ENCODE measurements at places on chromosomes 3 and 15. TPM values are rescaled to one million over a fixed set of nuclear protein-coding genes. Genes with fewer than 3 reads are reported as not detected.

Gene GCSAM
- not detected for total RNA-seq

Gene CFAP100
- total RNA-seq: not detected

Gene COLQ
- under 0.01 TPM for total RNA-seq

Gene CKMT1B
- not detected for total RNA-seq

Gene SEMA5B
- under 0.01 TPM for total RNA-seq

Gene FOXB1
- not detected for total RNA-seq

Gene ISLR
- 23.4 TPM for total RNA-seq

Data from regular cardiac myocyte (primary cell).